Spleen (tissue), 13 donors: ENCODE measurements at places on chromosomes 4 and X.
A peak's percentile ranks its signal among the peaks of the same experiment; 100 is the strongest.

GRCh38 chr4:4506961-4507360, 34.9 kb downstream of the STX18 start:
- no peak for DNase-seq

DNA sequence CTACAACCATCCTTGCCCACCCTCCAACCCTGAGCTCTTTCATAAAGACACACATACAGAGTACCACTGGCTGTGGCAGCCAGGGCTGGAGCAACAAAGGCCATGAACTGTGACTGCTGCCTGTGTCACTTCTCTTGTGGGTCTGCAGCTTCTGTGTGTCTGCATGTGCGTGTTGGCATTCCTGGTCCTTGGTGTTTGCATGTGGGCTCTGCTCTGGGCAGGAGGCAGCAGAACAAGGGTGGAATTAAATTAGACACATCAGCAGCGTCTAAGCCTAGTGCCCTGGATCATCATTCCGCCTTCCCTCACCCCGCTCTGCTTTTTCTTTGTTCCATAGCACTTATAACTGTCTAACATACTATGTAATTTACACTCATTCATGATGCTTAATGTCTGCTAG, 157.7 kb downstream of the MGST2 start:
- no peak for DNase-seq

DNA sequence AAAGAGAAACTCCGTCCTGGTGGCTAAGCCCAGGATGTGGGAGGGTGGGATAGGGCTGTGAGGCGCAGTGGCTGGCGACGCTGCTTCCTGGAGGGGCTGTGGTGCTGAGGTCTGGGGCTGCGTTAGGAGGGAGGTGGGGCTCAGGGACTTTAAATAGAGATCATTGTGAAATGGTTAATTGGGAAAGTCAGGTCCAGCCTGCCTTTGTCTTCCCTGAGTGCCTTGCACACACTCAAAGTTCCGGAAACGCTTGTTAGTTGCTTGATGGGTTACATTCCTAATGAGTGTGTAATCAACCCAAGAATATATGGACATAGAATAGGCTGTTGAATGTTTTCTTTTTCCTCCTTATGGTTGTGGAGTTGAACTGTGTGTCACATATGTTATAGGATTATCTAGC, 55.7 kb upstream of the CLDN34 start:
- no peak for DNase-seq

GRCh38 chr4:21845663-21846062, 102.9 kb downstream of the KCNIP4 start:
- DNase-seq = no peak

DNA sequence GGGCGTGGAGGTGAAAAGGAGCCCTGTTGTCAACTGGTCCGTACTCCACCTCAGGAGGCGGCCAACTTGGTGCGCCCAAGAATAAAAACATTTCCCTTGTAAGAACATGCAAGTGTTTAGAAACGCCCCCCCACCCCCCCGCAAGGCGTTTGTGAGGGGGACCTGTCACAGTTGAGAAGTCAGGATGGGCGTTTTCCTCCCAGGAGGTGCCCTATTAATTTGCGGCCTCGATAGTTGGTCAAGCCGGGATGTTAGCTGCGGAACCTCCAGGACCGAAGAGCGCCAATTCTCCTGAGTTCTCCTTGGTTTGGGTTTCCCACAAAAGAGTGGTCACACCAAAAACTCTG, 651 bp upstream of the SAP30 start:
- peak; percentile 91 for DNase-seq

DNA sequence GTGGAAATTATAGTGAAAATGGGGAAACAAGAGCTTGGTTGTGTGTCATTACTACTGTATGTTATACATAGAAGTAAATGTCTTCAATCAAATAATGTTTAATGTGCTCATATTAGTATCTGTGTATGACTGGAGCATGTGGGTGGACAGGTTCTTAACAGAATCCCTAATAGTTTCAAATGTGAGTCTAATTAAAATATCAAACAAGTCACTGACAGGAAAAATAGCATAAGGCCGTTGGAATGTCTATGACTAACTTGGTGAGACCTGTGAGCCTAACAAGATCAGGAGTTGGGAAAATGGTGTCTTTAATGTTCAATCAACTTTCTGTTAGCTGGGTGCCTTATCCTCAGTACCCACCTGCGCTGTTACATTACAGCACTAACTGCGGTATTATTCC, 6.2 kb upstream of the CXCL3 start:
- DNase-seq = no peak

- no peak for DNase-seq
Observed at GRCh38 chrX:77875372-77875771, 19.9 kb downstream of the MAGT1 start.

- DNase-seq = no peak
Observed at GRCh38 chr4:68383115-68383514, 33.2 kb upstream of the YTHDC1 start.

DNA sequence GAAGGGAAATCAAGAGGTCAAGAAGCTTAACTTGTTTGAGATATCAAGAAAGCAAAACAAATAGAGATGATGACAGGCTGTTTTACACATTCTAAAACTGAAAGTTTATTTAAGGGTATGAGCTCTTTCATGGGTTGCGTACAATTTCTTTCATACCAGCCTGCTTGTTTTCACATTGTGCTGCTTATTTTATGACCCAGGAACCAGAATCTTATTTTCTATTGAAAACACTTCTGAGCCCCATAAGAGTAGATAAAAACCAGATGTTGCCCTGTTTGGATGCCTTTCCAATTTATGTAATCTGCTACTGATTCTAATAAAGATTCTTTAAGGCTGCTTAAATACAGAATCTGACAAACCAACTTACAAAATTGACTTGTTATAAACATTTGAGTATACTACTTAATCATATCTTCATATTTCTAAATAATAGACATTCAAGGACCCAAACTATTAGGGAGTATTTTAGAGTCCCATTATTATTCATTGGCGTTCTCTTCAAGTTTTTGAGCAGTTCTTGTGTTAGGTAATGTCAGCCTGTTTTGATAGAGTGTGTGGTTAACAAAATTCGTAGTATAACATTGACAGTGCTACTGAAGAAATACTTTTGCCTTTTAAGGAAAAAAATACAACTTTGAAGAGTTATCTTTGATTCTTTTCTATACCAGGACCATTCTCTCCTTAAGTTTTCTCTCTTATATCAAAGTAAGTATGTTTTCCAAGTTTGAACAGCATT, 74.4 kb downstream of the PDLIM5 start:
- DNase-seq = no peak

DNA sequence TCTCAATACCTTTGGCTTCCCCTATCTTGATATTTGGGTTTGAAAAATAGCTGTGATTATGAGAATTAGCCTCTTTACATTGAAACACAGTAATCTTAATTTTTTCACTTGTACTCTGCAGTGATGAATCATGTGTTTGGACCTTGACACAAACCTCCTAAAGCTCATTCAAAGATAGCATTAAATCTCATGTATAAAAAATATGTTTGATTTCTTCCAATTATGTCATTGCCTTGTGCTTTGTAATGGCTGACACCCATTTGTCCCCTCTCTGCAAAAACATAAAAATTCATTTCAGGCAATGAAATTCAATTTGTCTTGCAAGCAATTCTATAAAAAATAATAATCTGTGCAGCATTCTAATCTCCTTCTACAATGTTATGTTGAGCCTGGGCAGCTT, 422.4 kb upstream of the BOD1L1 start:
- DNase-seq = no peak

- no peak for DNase-seq
Observed at GRCh38 chr4:40322811-40323210, 12.3 kb upstream of the CHRNA9 start.

DNA sequence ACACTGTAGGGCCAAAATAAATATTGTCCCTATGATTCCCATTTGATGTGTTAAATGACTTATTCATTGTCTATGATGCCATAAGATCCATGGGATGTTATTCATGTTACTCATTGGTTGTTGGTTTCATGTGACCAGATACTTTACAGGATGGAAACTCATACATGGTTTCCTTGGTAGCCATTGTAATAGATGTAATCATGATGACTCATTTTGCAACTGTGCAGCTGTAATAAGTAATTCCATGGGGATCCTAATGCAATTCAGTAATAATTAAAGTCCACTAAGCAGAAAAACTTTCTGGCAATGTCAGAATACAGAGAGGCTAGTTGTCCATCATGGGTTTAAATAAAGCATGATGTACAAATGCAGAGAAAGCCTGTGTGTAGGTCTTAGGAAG, 389.7 kb upstream of the NR3C2 start:
- DNase-seq = no peak

DNA sequence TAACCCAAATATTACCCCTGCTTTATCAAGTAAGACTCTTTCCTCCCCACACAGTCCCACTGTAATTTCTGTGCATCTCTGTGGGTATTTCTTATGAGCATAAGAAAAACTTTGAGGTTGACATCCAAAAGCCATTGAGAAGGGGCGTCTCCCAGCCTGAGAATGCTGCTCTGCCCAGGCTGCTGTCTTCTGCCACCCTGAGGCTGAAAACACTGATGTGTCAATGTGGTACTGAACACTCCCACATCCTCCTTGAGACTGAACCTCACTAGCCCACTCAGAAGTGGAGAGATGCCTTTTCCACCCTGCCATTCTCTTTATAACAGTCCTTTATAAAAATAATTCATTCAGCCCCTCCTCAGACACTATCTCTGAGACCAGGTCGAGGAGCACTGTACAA, 120.8 kb downstream of the SMIM20 start:
- no peak for DNase-seq

DNA sequence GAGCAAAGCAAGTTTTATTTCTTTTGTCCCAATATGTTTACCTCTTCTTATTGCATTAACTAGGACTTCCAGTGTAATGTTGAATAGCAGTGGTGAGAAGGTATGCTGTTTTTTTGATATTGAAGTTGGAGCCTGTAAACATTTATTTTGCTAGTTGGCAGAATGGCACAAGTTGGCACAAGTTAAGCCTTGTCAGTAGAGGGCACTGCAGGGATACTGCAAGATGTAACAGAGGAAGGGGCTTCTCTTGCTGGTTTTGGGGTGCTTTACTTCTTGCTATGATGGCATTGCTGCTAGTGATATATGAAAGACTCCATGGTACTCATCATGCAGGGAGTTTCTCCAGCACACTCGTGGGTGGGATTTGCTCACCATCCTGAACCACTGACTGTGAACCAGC, 327.3 kb upstream of the ARX start:
- no peak for DNase-seq
